ENCODE measurements at places on chromosomes 4 and X. TPM values are rescaled to one million over a fixed set of nuclear protein-coding genes. Genes with fewer than 3 reads are reported as not detected.

The TMEM164 gene
- total RNA-seq, result 20.9 TPM

The EFHC2 gene
- total RNA-seq, result 2.2 TPM

The ALAS2 gene
- not detected for total RNA-seq

The APOO gene
- total RNA-seq, result 28.5 TPM

The GABRG1 gene
- not detected for total RNA-seq

The CPLX1 gene
- 0.42 TPM for total RNA-seq

The SYN1 gene
- total RNA-seq, result 0.35 TPM

The GC gene
- total RNA-seq, result not detected

The LUZP4 gene
- total RNA-seq, result not detected

The STBD1 gene
- total RNA-seq, result 0.77 TPM

The OTUD6A gene
- total RNA-seq, result not detected

The GPRASP1 gene
- total RNA-seq, result 1.6 TPM

The SLC10A4 gene
- total RNA-seq, result not detected

The CLCN4 gene
- not detected for total RNA-seq

The EGF gene
- total RNA-seq, result not detected

The SMIM31 gene
- total RNA-seq, result not detected

The FAM9B gene
- total RNA-seq, result not detected

The KIT gene
- 0.29 TPM for total RNA-seq

The CCDC160 gene
- total RNA-seq, result not detected

The PAK3 gene
- 0.17 TPM for total RNA-seq

- peaks cover 6% of the 10 kb centered on the region for H3K36me3 ChIP-seq
- H3K4me1 ChIP-seq, result peaks cover 20% of the 10 kb centered on the region
- H3K27me3 ChIP-seq, result no peaks in the 10 kb centered on the region
- peak overlapping the region; percentile 64 for H3K27ac ChIP-seq
- H3K4me3 ChIP-seq, result peak overlapping the region; percentile 23
These were observed 62.5 kb upstream of the GPR174 start for GRCh38 chrX:79081895-79082512.

DNA sequence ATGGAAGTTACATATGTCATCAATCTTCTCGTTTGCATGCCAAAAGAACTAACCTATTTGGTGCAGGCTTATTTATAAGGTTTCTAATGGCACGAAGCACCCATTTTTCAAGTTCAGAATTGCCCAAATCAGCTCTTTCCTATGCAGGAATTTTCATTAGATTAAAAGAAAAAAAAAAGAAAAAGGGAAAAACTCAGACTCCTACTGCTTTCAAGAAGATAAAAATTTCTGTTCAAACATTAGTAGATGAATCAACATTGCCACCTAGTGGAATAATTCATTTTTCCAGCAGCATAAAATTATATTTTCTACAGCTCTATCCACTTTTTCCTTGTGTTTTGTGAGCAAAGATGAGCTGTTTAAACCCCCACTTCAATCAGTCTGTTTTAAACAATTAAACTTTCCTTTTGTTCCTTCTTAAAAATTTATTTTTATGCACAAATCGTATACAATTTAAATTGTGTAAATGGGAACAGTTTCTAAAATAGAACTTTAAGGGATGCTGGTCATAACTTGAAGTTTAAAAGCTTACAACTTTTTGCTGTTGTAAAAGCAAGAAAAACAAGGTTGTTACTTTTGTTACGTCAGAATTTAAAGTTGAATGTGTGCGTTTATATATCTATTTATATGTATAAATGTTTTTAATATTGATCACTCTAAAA is 309.9 kb downstream of the ARAP2 start:
- no peak for DNase-seq
- H3K27me3 ChIP-seq, result peaks cover 9% of the 10 kb centered on the region
- no peak overlapping the region for H3K27ac ChIP-seq

DNA sequence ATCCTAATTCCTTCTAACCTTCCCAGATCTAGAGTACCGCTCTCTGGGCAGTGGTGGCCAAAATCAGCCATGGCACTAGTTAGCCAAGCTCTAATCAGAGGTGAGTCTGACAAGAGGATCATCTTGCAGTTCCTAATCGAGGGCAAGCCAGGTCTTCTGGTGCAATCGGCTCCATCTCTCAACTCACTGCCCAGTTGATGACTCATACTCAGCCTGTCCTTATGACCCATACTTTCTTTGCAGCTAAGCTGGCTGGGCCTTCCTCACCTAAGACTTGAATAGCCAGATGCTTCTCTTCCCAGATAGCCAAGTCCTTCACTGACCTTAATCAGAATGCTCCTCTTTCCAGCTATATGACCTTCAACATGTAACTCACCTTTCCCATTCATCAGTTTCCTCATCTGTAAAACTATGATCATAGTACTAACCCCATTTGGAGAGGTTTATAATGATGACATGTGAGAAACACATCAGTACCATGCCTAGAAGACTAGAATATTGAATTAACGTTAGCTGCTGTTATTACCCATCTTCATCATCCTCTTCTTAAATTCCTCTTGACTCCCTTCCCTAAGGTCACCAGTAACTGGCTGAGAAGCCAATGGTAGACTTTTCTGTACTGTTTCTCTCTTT is 57.1 kb downstream of the RELL1 start:
- no peak overlapping the region for H3K27ac ChIP-seq
- DNase-seq, result no peak
- H3K4me1 ChIP-seq, result no peaks in the 10 kb centered on the region
- no peaks in the 10 kb centered on the region for H3K27me3 ChIP-seq
- no peak overlapping the region for H3K4me3 ChIP-seq

DNA sequence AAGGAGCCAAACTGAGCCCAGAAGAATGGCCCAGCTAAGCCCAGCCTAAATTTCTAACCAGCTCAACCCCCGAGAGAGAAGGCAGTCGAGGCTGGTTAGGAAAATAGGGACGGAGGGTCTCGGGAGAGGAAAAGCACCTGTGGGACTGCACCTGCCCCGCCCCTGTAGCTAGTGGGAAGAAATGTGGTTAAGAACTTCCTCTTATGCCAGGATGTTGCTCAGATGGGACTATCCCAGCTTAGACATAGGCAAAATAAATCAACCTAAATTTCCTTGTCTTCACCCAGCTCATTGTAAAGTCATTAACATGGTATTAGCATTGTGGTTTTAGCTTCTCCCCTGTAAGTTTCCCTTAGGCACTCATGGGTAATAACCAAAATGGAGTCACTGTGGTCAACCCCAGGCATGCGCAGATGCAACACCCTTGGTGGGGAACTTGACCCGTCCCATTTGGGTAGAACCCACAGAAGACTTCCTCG is 86.8 kb downstream of the ZNF718 start:
- H3K36me3 ChIP-seq, result peaks cover 6% of the 10 kb centered on the region
- peaks cover 14% of the 10 kb centered on the region for H3K4me1 ChIP-seq
- no peak overlapping the region for H3K4me3 ChIP-seq
- no peak overlapping the region for H3K27ac ChIP-seq
- no peak for DNase-seq

GRCh38 chrX:74523224-74523623 is 91.2 kb downstream of the RLIM start:
- no peak for DNase-seq
- H3K4me1 ChIP-seq, result no peaks in the 10 kb centered on the region
- no peaks in the 10 kb centered on the region for H3K36me3 ChIP-seq
- H3K27ac ChIP-seq, result no peak overlapping the region
- no peak overlapping the region for H3K4me3 ChIP-seq
- no peaks in the 10 kb centered on the region for H3K27me3 ChIP-seq

- DNase-seq, result no peak
- peaks cover 10% of the 10 kb centered on the region for H3K36me3 ChIP-seq
- H3K27me3 ChIP-seq, result peaks cover 3% of the 10 kb centered on the region
- no peak overlapping the region for H3K27ac ChIP-seq
These were observed 29.2 kb downstream of the PPM1K start for GRCh38 chr4:88255111-88255510.

GRCh38 chrX:137052643-137053235 is 18.9 kb upstream of the GPR101 start:
- peak overlapping the region; percentile 75 for H3K4me3 ChIP-seq
- no peak overlapping the region for H3K27ac ChIP-seq
- no peaks in the 10 kb centered on the region for H3K36me3 ChIP-seq
- DNase-seq, result peak; percentile 8
- peaks cover 14% of the 10 kb centered on the region for H3K4me1 ChIP-seq

- H3K27ac ChIP-seq, result no peak overlapping the region
- no peak for DNase-seq
- no peak overlapping the region for H3K4me3 ChIP-seq
- H3K27me3 ChIP-seq, result peaks cover 4% of the 10 kb centered on the region
These were observed 220.2 kb upstream of the UGT8 start for GRCh38 chr4:114378305-114378903.

- peak overlapping the region; percentile 89 for H3K4me3 ChIP-seq
- peak overlapping the region; percentile 93 for H3K27ac ChIP-seq
These were observed 178 bp downstream of the NELFA start for GRCh38 chr4:2008671-2008920.

DNA sequence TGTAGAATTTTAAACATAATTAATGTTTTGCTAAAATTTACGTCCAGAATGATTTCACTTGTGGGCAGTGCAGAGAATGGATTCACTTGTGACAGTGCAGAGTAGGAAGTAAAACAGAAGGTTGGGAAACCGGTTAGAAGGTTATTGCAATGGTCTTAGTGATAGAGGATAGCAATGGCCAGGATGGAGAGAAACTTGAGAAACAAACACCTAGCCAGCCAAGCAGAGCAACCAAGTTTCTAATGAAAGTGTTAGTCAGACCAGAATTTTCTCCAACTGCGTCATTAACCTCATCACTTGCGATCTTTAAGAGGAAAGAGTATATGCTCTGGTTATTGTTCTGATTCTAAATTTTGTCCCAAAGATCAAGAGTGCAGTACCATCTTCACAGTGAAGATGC is 50.0 kb upstream of the TBC1D9 start:
- DNase-seq, result no peak
- no peaks in the 10 kb centered on the region for H3K4me1 ChIP-seq
- H3K27me3 ChIP-seq, result peaks cover 5% of the 10 kb centered on the region

DNA sequence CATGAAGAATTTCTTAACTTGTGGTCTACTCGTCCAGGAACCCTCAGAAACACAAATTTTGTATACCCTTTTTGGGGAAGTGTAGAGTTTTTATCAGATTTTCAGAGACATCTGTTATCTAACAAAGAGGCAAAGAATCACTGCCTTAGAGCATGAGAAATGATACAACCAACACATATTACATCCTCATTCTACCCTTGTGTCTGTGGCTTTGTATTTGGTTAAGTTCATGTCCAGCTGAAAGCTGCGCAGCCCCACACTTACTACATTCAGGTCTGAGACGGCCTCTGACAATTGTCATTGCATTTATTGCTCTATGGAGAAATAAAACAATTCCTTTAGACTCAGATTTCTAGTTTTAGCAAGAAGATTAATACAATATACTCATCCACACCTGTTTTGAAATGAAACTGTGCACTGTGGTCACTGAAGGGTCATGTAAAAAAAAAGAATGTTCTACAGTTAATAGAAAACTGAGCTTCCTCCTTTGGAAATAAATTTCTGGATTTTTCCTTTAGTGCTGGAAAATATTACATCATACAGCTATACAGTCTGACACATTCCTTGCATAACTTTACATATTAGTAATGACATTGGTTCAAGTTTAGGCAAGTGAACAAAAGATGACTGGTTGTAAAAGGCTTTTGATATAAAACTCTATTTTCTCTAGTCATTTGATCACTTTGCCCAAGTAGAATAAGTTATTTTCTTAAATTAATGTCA is 39.8 kb downstream of the GLRB start:
- no peak overlapping the region for H3K4me3 ChIP-seq
- DNase-seq, result no peak
- H3K27ac ChIP-seq, result no peak overlapping the region

DNA sequence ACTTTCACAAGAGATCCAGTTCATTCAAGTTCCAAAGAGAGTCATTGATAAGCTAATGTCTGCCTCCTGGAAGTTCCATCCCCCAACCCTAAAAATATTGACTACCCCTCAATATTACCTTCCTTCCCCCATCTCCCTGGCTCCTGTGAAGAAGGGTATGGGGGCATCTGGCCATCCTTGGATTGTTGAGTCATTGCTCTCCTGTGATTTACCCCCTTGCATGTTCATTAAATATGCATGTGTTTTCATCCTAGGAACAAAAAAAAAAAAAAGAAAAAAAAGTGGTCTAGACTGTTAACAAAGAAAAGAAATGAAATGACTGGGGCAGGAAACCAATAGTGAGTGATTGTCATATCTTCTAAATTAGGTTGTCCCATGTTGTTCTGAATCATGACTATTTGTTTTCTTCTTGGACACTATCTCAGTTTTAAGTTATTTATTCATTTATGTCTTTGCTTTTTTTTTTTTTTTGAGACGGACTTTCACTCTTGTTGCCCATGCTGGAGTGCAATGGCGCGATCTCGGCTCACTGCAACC is 51.9 kb upstream of the HUWE1 start:
- H3K4me3 ChIP-seq, result no peak overlapping the region
- peaks cover 35% of the 10 kb centered on the region for H3K4me1 ChIP-seq
- H3K27ac ChIP-seq, result no peak overlapping the region
- DNase-seq, result no peak
- H3K36me3 ChIP-seq, result peaks cover 11% of the 10 kb centered on the region

- H3K4me3 ChIP-seq, result no peak overlapping the region
- no peaks in the 10 kb centered on the region for H3K4me1 ChIP-seq
- no peaks in the 10 kb centered on the region for H3K27me3 ChIP-seq
- no peak for DNase-seq
- H3K36me3 ChIP-seq, result no peaks in the 10 kb centered on the region
- no peak overlapping the region for H3K27ac ChIP-seq
These were observed 162.8 kb downstream of the ARHGAP24 start for GRCh38 chr4:85637778-85638177.

DNA sequence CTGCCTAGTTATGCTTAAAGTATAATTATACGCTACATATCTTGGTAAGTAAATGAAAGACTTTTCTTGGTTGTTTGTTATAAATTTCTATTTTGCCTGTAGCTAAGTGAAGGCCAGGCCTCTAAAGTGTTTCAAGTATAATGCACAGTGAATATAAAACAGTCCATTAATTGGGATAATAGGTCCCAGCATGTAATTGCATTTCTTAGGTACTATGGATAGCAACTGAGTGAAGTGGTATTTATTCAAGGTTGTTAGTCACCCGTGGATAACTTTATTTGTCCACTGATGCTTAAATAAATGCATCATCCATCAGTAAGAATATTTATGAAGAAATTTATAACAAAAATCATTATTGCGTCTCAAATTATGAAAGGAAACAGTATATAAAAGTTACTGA is 59.1 kb downstream of the TEX13C start:
- no peaks in the 10 kb centered on the region for H3K27me3 ChIP-seq
- no peak overlapping the region for H3K27ac ChIP-seq
- DNase-seq, result no peak
- no peaks in the 10 kb centered on the region for H3K4me1 ChIP-seq
- H3K36me3 ChIP-seq, result no peaks in the 10 kb centered on the region

GRCh38 chr4:76214177-76214675 is 602 bp upstream of the SCARB2 start:
- H3K4me3 ChIP-seq, result peak overlapping the region; percentile 77
- no peak for DNase-seq
- no peaks in the 10 kb centered on the region for H3K27me3 ChIP-seq
- H3K27ac ChIP-seq, result peak overlapping the region; percentile 93
- peaks cover 1% of the 10 kb centered on the region for H3K36me3 ChIP-seq
